ENCODE measurements at places on chromosomes 11 and 22.

- DNase-seq: no peak
Measured at GRCh38 chr11:61186504-61186903, 16.8 kb upstream of the PGA3 start.

DNA sequence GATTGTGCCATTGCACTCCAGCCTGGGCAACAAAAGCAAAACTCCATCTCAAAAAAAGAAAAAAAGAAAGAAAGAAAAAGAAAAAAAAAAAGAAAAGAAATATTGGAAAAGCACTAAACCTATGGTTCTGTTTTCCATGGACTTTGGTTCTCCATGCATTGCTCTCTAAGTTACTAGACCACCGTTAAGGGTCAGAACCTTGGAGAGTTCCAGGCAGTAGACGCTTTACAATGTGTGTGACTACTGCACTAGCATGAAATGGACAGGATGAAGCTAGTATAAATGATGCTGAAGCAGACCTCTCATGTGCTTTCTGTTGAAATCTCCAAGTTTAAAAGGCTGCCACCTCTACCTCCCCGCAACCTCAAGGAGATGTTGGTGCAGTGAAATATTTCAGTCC is 63.5 kb downstream of the SIK2 start:
- DNase-seq: peak; percentile 31

GRCh38 chr11:10091314-10092045 is 202.5 kb downstream of the SBF2 start:
- no peak for DNase-seq

DNA sequence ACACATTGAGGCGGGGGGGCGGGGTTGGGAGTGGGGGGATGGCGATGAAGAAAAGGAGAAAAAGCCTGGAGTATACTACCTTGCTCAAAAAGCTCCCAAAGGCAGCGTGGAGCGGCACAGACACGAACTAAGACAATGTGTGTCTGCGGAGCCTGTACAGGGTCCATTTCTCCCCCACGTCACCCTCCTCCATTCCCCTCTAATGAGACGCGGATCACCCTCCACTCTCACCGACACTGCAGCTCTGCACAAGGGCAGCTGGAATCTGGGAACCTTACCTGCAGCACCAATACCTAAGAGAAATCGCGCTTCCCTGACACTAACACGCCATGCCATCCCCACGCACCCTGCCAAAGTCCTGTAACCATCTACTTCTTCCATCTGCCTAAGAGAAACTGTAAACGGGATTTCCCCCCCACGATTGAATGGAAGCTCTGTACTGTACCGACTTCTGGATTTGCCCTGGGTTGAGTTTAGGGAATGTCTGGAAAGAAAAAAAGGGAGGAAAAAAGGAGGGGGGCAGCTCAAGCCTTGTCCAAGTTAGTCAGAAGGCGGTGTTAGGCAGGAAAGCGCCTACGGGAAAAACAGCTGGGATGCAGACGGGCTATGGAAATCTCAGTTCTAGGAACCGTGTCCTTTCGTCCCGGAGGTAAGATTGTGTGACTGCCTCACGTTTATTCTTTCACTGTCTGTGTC is 125.7 kb upstream of the C11orf58 start:
- no peak for DNase-seq

GRCh38 chr22:31155422-31155821 is 4.6 kb upstream of the RNF185 start:
- no peak for DNase-seq

DNA sequence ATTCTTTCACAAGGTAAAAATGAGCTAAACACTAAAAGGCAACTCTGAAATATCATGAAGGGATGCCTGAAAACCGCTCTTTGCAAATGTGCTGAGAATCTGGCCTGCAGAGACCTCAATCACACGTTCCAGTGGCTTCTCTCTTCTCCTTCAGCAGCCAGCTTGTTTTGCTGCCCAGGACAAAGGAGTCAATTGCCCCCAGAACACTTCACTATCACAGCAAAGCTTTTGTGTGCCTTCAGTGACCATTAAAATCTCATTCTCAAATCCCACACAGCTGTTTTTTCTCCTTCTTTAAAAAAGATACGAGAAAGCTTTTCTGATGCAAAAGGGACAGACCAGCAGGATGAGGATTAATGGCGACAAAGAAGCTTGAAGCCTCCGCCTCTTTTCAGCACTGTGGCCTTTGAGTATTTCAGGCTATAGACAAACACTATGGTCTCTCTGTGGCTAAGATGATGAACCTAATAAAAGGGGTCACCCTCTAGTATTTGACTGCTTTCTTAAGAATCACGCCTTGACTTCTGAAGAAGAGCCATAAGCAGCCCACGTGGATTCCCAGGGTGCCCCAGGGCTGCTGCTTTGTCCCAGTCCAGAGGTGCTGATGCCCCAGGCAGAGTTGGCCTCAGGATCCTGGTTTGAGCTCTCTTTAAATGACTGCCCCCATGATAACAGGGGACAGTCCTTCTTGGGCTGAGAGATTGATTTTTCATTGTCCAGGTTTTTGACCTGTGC is 33.4 kb upstream of the NRIP3 start:
- DNase-seq: no peak
